CD4-positive, CD25-positive, alpha-beta regulatory T cell (primary cell): ENCODE measurements at places on chromosomes 1 and 21.

DNA sequence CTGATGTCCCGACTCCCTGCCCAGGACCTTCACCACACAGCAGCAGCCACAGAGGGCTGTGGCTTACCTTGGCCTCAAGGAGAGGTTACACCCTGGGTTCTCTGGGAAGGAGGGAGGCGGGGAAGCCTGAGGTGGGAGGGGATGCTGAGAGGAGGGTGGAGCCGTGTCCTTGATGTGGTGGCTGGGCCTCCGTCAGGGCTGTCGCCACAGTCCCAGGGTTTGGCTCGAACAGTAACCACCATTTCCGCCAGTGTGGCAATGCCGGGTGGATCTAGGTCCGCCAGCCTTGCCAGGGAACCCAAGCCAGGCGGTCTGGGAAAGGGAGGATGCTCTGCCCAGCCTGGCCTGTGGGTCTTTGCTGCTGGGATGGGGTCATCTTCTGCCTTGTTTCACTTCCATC is 18.4 kb upstream of the CDCA8 start:
- DNase-seq, result peak; percentile 89

DNA sequence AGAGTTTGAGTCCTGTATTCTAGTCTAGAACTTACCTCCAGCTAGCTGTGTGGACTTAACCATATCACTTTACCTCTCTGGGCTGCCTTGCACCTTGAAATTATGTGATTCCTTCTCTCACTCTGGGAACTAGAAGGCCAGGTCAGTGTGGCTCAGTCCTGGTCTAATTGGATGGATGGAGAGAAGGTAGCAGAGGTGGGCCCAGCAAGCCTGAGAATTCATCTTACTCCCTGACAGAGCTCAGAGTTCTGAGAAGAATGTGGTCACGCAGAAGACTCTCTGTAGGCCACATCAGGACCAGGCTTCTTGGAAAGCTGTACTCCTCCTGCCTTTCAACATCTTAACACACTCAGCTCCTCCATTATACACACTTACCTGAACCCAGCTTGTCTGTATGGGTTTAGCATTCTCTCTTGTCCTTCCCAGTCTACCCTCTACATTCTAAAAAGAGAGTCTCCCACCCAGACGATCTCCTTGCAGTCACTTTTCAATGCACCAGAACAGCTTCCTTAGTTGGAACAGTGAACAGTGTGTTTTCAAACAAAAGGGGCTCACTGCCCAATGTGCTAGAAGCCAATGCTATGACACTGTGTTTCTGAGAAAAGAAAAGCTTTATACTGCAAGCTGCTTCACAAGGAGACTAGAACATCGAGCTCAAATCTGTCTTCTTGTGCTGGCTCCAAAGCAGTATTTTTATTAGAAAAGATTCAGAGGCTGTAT is 60.5 kb downstream of the CAPN9 start:
- DNase-seq, result no peak

DNA sequence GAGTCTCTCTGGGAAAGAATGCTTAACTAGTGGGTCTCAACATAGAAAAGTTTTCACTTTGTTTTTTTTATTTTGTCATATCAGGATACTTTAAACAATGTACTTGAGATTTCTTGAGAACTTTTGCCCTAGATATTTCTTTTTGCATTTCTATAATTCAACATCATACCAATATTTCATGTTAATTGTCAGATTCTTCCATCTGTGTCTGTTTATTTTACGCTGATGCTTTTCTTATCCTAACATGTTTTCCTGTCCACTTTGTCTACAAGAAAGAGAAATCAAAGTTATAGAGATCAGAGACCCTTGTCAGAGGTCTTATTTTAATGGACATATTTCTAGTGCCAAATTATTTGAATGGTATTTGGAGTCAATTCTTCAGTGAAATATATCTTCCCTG is 95.5 kb upstream of the B3GALT2 start:
- no peak for DNase-seq

DNA sequence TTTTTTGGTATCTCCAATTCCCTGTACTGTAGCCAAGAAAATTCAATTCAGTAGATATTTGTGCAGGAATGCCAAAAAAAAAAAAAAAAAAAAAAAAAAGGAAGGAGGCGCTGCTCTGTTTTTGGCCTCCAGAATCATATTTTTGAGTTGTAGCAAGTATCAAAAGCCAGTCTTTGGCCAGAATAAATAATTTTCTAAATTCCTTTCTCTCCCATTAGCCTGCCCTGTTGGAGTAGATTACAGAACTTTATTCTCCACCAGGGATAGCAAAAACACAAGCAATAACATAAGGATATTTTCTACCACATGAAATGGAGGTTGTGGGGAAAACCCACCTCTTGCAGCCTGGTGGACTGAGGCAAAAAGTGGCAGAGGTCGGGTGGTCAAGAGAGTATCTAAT is 2.4 kb upstream of the CYP4X1 start:
- no peak for DNase-seq

- no peak for DNase-seq
Measured at GRCh38 chr1:117433943-117434342, 66.7 kb downstream of the MAN1A2 start.

DNA sequence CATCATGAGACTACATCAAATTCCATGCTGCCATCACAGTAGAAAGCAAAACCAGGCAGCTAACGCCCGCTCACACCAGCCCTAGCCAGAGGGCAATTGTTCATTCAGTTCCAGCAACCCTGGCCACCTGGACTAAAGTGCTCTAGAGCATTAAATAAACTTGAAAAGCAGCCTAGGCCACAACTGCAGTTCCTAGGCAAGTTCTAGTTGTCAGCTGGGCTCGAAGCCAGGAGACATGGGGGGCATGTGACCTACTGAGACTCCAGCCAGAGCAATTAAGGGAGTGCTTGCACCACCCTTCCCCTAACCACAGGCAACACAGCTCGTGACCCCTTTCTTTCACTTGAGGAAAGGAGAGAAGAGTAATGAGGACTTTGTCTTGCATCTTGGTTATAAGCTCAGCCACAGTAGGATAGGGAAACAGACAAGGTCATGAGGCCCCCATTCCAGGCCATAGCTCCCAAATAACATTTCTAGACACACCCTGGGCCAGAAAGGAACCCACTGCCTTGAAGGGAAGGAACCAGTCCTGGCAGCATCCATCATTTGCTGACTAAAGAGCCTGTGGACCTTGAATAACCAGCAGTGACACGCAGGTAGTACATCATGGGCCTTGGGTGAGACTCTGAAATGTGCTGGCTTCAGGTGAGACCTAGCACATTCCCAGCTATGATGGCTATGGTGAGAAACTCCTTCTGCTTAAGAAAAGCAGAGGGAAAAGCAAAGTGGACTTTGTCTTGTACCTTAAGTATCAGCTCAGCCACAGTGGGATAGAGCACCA is 77.0 kb downstream of the ZZZ3 start:
- no peak for DNase-seq

GRCh38 chr1:110426854-110427253 is 19.4 kb upstream of the LAMTOR5 start:
- no peak for DNase-seq

GRCh38 chr1:115810609-115811008 is 30.3 kb downstream of the NHLH2 start:
- DNase-seq, result no peak

DNA sequence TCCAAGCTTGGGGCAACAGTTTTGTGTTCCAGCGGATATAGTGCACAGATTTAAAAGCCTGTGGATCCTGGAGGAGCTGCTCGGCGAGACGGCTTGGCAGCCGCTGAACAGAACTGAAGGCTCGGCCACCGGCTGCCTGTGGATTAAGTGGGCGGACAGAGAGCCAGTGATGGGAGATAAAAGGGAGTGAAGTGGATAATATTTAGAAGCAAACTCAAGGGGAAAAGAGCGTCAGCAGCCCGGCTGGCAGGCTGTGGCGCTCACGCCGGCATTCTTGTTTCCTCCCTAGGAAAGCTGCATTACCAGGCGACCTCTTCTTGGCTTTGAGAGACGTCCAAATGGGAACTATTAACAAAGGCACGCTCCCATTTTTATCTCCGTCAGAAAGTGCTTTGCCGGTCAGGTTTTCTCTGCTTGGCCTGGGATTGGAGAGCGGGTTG is 10.4 kb downstream of the TRABD2B start:
- no peak for DNase-seq

- no peak for DNase-seq
Measured at GRCh38 chr1:171343727-171344472, 29.9 kb downstream of the FMO4 start.

GRCh38 chr1:110728388-110729001 is 53.8 kb upstream of the KCNA3 start:
- no peak for DNase-seq

DNA sequence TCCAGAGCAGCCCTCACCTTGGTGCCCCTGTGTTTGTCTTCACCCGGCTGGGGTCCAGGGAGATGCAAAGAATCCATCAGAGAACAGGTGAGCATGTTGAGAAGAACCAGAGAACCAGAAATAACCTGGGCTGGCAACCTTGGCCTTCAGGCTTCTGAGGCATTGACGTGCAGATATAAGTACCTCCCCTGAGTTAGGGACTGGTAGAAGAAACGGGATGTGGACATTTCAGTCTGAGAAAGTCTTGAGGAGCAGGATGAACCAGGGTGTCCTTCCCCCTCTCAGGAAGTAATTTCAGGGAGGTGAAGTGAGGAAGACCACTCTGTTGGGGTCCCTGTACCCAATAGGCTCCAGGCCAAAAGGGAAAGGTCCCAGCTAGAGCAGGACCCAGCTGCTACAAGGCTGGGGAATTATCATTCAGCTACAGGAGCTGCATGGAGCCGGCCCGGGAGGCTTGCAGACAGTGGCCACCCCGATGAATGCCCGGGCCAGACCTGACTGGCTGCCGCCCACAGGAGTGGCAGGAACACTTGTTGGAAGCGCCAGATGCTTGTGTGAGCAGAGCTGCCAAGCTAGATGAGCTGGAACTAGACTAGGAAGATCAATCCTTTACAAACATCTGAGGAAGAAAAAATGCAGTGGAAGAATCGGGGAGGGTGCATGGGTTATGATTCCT is 1.7 kb upstream of the AURKAIP1 start:
- no peak for DNase-seq

DNA sequence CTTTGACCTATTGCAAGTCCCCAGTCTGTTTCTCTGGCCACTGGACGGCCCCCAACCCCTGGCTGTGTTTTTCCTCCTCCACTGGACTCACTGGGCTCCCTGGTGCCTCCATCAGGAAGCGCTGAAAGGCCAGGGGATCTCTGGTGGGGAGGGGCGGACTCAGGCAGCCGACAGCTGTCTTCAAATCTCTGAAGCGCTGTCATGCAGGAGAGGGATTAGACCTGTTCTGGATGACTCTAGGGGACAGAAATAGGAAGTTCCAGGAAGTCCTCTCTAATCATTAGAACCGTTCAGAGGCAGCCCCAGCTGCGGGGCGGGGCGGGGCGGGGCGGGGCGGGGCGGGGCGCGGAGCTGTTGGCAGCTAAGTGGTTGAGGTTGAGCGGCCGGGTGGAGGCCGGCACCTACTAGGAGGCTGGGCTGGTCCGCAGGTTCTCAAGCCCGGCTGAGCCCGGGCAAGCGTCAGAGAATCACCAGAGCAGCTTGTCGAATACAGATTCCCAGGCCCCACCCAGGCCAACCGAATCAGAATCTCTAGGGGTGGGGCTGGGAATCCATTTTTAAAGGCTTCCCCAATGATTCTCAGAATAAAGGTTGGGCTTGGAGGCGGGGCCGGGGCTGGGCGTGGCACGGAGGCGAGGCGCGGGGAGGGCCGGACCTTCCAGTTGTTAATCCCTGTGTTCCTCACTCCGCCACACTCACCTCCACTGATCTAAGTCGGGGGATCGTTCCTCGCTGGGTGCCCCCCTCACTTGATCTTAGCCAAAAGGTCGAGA is 11.4 kb upstream of the PHLDA3 start:
- DNase-seq, result peak; percentile 84

DNA sequence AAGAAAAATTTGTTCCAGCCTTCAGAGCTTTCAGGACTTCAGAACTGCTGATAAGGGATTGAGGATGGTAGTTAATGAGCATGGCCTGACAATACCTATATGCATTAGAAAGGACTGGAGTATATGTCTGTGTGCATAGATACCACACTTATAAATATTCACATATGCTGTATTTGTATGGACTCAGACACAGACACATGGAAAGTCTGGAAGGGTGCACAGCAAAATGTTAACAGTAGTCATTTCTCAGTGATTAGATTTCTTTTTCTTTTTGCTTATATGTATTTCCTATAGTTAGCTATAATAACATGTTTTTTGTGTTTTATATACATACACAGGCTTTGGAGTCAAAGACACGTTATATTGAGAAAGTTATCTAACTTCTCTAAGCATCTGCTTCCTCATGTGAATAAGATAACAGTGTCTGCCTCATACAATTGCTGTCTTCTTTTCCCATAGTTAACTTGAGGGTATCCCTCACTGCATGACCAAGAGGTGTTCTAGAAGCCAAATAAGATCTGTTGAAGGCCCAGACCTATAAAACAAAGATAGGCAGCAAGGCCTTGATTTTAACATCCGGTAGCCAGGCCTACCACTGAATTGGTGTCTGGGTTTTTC is 31.3 kb downstream of the INPP5B start:
- DNase-seq, result no peak

DNA sequence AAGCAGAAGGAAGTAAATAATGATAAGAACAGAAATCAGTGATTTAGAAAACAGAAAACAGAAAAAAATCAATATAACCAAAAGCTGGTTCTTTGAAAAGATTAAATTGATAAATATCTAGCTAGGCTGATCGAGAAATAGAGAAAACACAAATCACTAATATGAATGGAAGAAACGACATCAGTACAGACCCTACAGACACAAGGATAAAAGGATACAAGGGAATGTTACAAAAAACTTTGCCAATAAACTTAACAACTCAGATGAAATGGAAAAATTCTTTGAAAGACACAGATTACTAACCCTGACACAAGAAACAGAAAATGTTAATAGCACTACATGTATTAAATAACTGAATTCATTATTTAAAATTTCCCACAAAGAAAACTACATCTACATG is 6.3 kb upstream of the ARHGAP29 start:
- DNase-seq, result no peak

DNA sequence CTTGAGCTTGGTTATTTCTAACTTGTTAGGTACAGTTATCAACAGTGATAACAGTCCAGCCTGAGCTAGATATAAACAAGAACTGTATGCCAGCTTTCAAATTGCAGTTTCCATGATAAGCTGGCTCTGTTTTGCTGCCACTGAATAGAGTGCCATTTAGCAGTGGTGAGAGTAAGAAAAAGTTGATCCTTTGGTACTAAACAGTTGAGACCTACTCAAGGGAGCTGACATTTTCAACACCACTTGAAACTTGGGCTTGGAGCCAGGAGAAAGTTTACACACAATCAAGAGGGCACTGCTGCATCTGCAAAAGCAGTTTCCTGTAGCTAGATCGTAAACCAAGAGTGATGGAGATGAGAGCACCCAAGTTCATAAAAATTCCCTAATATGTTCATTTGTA is 131.3 kb downstream of the RGS7 start:
- DNase-seq, result no peak

DNA sequence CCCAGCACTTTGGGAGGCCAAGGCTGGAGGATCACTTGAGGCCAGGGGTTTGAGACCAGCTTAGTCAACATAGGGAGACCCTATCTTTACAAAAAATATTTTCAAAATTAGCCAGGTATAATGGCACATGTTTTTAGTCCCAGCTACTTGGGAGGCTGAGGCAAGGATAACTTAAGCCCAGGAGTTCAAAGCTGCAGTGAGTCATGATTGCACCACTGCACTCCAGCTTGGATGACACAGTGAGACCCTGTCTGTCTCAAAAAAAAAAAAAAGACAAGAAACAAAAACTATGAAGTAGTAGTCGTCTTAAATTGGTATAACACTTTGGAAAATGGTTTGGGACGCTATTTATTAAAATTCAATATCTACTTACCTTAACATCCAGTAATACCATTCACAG is 7.7 kb downstream of the AIM2 start:
- DNase-seq, result no peak

GRCh38 chr1:116956378-116956777 is 45.2 kb upstream of the CD101 start:
- no peak for DNase-seq

- DNase-seq, result peak; percentile 70
Measured at GRCh38 chr1:154337253-154337894, 12.0 kb downstream of the ATP8B2 start.
